ENCODE measurements at places on chromosomes 7 and 10. TPM values are rescaled to one million over a fixed set of nuclear protein-coding genes. Genes with fewer than 3 reads are reported as not detected.

The FXYD4 gene
- total RNA-seq, result 1.6 TPM

The GIMAP6 gene
- 18.9 TPM for total RNA-seq

The EPHB4 gene
- total RNA-seq, result 91.7 TPM

The CALML3 gene
- total RNA-seq, result not detected

The TET1 gene
- total RNA-seq, result 16.5 TPM

The CALCR gene
- 1.8 TPM for total RNA-seq

The ADAM12 gene
- 54.4 TPM for total RNA-seq

The LAMB1 gene
- total RNA-seq, result 493 TPM

The OSBPL3 gene
- 21.1 TPM for total RNA-seq

The MMP21 gene
- 0.23 TPM for total RNA-seq

The HOXA3 gene
- total RNA-seq, result 77.4 TPM

The GUSB gene
- 50.1 TPM for total RNA-seq

The DLG5 gene
- total RNA-seq, result 37.4 TPM

The PGAM2 gene
- total RNA-seq, result 102 TPM

The CHAT gene
- total RNA-seq, result not detected

The OLAH gene
- total RNA-seq, result 0.23 TPM

The BZW2 gene
- 71.6 TPM for total RNA-seq

The NUTM2B gene
- 0.23 TPM for total RNA-seq

The TMEM176B gene
- 69.6 TPM for total RNA-seq

The MTURN gene
- total RNA-seq, result 78.1 TPM

The STEAP1 gene
- 3.6 TPM for total RNA-seq

The UBE2H gene
- 102 TPM for total RNA-seq

The OR6B1 gene
- total RNA-seq, result not detected

The SEMA3E gene
- total RNA-seq, result 2.6 TPM

The PHYH gene
- 30.4 TPM for total RNA-seq

The FZD8 gene
- total RNA-seq, result 34.4 TPM

The PWWP2B gene
- 21.3 TPM for total RNA-seq
